ENCODE measurements at places on chromosomes 1 and 21. TPM values are rescaled to one million over a fixed set of nuclear protein-coding genes. Genes with fewer than 3 reads are reported as not detected.

The CELA3B gene
- not detected for polyA plus RNA-seq

GRCh38 chr21:29296446-29296845 is 2.3 kb upstream of the BACH1 start:
- no peaks in the 10 kb centered on the region for H3K27me3 ChIP-seq
- no peak overlapping the region for H3K27ac ChIP-seq
- H3K4me3 ChIP-seq = no peak overlapping the region

DNA sequence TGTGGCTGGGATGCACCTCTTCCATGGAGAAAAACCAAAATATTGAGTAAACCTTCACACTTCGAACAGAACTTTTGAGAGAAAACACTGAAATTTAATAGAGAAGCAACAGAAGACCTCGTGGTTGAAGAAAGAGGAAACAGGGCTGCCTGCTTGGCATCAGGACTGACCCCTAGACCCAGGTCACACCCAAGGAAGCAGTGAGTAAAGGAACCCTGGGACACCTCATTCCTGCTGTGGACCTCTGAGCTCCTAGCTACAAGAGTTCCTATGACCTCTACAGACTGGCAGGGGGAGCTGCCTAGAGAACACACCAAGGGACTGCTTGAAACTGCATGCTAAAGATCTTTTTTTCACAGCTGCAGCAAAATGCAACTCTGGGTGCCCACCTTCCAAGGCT is 67.8 kb downstream of the FASLG start:
- DNase-seq = no peak
- no peaks in the 10 kb centered on the region for H3K36me3 ChIP-seq
- H3K4me3 ChIP-seq = no peak overlapping the region
- peaks cover 8% of the 10 kb centered on the region for H3K4me1 ChIP-seq

- H3K27me3 ChIP-seq = no peaks in the 10 kb centered on the region
- no peak within 1 kb of the TSS for H3K27ac ChIP-seq
- DNase-seq = no peak
- no peak within 1 kb of the TSS for H3K4me3 ChIP-seq
Measured at GRCh38 chr1:167090314-167090942, at the start of gene GPA33. Gene GPA33, minus strand, starts transcription at chr1:167090377. Its CDS starts 90 bp downstream, at chr1:167090287.

GRCh38 chr1:4256351-4256750 is 356.3 kb upstream of the C1orf174 start:
- no peaks in the 10 kb centered on the region for H3K27me3 ChIP-seq
- H3K4me1 ChIP-seq = no peaks in the 10 kb centered on the region
- no peaks in the 10 kb centered on the region for H3K36me3 ChIP-seq
- H3K27ac ChIP-seq = no peak overlapping the region
- no peak for DNase-seq

DNA sequence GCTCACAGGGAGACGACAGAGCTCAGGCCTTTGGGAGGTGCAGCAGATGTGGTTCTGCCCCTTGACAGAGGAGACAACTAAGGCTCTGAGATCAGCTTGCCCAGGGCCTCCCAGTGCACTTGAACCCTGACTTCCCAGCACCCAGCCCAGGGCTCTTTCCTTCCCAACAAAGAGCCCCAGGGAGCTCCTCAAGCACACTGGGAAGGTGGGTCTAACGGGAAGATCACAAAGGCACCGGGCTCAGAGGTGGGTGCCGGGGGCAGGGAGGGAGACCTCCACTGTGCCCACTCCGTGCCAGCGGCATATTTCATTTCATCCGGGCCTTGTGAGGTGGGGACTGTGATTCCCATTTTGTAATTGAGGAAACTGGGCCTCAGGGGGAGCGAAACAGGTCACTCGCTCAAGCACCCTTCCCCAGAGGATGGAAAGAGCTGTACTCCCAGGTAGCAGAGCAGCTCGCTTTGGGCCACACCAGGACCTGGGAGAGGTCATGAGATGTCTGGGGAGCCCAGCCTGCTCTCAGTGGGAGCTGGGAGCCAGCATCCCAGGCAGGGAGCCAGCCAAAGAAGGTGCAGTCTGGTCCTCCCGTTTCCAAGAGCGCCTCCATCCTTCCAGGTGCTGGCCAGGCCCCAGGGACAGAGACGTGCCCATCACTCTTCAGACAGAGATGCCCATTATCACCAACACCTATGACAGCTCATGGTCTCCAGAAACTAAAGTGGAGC is 82.3 kb downstream of the SYT2 start:
- H3K27me3 ChIP-seq = peaks cover 7% of the 10 kb centered on the region
- H3K36me3 ChIP-seq = no peaks in the 10 kb centered on the region
- H3K27ac ChIP-seq = no peak overlapping the region
- no peaks in the 10 kb centered on the region for H3K4me1 ChIP-seq
- no peak overlapping the region for H3K4me3 ChIP-seq
- DNase-seq = no peak

DNA sequence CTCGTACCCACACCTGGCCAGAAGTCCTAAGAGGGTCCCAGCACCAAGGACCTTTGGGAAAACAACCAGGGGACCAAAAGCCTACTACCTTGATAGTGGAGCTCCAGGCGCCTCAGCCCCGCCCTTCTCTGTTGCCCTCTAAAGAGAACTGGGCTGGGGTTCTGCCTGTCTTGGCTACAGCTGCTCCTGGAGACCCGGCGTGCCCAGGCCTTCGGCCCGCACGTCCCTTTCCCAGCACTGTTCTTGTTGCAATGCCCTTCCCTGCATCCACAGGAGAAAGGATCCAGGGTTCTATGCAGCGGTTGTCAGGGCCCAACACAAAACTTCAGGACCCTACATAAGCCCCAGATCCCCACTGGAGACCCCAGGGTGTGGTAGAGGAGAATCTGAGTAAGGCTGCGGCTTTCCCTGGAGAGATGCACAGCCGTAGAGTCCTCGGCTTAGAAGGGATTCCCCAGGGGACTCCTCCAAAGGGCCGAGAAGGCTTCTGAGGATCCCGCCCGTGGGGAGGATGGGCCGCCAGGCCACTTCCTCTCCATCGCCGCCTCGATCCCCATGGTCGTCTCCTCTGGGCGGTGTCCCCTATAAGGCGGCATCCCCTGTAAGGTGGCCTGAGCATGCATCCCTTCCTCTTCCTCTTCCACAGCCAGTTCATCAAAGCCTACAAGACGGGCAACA is 12.0 kb downstream of the SLC66A1 start:
- peaks cover 3% of the 10 kb centered on the region for H3K4me1 ChIP-seq
- H3K36me3 ChIP-seq = no peaks in the 10 kb centered on the region
- H3K27me3 ChIP-seq = no peaks in the 10 kb centered on the region
- H3K4me3 ChIP-seq = no peak overlapping the region

DNA sequence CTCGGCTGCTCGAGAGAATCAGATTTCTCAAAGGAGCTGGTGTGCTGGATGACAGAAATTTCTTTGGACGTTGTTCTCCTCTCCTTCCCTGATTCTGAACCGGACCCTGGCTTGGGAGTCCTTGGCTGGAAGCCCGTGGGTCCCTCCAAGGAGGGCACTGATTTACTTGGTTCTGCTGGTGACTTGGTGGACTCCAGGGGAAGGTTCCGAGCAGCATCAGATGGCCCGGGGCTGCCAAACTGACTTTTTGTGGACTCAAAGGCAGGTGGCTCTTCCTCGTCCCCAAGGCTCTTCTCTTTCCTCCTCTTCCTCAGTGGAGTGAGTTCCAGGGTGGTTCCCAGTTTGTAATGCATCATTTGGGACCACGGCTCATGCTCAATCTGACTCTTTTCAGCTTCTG is 97.9 kb upstream of the EDN2 start:
- no peak overlapping the region for H3K27ac ChIP-seq
- no peak for DNase-seq
- H3K27me3 ChIP-seq = no peaks in the 10 kb centered on the region
- no peaks in the 10 kb centered on the region for H3K36me3 ChIP-seq

The PLEKHO1 gene
- polyA plus RNA-seq = 2.2 TPM

- H3K4me3 ChIP-seq = no peak overlapping the region
- no peaks in the 10 kb centered on the region for H3K36me3 ChIP-seq
- peaks cover 7% of the 10 kb centered on the region for H3K27me3 ChIP-seq
- peaks cover 19% of the 10 kb centered on the region for H3K4me1 ChIP-seq
Measured at GRCh38 chr1:30787856-30788495, 30.4 kb upstream of the LAPTM5 start.

- peak within 1 kb of the TSS; percentile 87 for H3K4me3 ChIP-seq
- DNase-seq = no peak
- no peaks in the 10 kb centered on the region for H3K27me3 ChIP-seq
- H3K36me3 ChIP-seq = no peaks in the 10 kb centered on the region
- peak within 1 kb of the TSS; percentile 37 for H3K27ac ChIP-seq
- peaks cover 21% of the 10 kb centered on the region for H3K4me1 ChIP-seq
Measured at GRCh38 chr1:107140703-107141490, at the start of gene NTNG1. Gene NTNG1, plus strand, starts transcription at chr1:107141039.

The ZSWIM5 gene
- 0.06 TPM for polyA plus RNA-seq
